Esophagus squamous epithelium (tissue), 5 donors: ENCODE measurements at places on chromosomes 1 and 21.

GRCh38 chr1:234212764-234213657, 160.2 kb upstream of the COA6 start:
- no peak for DNase-seq

DNA sequence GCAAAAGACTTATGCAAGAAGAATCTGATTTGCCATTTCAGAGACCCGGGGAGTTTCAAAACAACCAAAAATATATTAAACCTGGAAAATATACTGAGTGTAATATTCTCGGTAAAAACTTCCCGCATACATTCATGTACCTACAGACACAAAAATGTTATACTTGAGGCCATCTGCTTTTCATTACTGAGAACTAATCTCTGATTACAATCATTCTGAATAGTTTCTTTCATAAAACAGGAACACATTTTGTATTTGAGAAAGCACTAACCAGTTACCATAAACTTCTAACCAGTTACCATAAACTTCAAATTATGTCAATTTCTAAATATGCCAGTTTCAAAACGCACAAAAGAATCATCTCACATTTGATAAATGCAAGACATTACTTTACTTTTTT, 7.8 kb downstream of the ZNHIT6 start:
- no peak for DNase-seq

DNA sequence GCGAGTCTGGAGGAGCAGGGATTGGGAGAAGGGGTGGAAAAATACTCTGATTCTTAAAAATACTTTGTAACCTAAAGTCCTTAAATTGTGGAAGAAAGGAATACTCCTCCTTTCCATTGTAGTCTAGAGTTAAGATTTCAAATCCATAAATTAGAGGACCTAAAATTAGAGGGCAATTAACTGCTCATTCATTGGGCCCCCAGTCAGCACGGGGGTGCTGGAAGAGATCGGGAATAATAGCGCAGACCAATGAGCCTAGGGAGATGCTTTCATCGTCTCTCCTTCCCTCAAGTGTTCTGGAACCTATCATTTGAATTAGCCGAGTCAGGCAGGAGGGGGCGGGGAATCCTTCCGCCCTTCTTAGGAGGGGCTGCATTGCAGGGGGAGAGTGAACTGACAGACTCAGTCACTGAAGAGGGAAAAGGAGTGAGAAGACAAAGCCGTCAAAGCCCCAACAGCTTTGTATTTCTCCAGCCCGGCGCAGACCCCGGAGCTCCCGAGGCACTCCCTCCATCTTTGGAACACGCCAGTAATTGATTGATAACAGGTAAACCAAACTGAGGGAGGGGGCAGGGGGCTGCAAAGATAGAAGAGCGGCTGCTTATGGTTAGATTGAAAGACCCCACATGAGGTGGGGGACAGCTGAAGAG, at the start of gene MLLT11:
Gene MLLT11 (plus strand): TSS at position 391 of the 650 bp plus-strand sequence. CDS start 6,828 bp downstream, outside the sequence.
- no peak for DNase-seq

GRCh38 chr1:7975212-7975865, 13.8 kb downstream of the PARK7 start:
- no peak for DNase-seq

- DNase-seq, result no peak
These were observed 69.0 kb upstream of the KRTAP19-8 start for GRCh38 chr21:31107176-31107785.

DNA sequence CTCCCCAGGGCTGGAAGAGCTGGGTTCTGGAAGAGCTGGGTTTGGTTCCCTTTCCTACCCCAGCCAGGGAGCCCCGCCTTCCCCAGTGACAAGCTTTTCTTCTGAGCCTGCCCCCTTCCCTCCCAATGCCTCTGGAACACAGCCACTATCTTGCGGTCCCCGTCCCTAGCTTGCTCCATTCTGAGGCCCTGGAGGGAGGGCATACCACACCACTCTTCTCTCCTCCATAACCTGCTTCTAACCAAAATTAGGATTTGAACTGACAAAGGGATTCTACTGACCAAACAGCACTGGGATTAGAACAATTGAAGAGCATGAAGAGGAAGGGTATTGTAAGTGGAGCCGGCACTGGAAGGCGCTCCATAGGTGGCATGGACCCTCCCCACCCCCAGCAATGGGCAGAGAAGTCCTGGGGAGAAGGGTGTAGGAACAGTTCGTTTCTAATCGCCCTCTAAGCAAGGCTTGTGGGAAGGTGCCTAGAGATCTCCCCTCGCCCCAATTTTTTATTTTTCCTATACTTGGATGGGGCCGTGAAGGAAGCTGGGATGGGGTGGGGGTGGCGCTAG, 690 bp downstream of the C1orf216 start:
- DNase-seq, result no peak

GRCh38 chr1:226639631-226640061, 91.1 kb downstream of the STUM start:
- no peak for DNase-seq

DNA sequence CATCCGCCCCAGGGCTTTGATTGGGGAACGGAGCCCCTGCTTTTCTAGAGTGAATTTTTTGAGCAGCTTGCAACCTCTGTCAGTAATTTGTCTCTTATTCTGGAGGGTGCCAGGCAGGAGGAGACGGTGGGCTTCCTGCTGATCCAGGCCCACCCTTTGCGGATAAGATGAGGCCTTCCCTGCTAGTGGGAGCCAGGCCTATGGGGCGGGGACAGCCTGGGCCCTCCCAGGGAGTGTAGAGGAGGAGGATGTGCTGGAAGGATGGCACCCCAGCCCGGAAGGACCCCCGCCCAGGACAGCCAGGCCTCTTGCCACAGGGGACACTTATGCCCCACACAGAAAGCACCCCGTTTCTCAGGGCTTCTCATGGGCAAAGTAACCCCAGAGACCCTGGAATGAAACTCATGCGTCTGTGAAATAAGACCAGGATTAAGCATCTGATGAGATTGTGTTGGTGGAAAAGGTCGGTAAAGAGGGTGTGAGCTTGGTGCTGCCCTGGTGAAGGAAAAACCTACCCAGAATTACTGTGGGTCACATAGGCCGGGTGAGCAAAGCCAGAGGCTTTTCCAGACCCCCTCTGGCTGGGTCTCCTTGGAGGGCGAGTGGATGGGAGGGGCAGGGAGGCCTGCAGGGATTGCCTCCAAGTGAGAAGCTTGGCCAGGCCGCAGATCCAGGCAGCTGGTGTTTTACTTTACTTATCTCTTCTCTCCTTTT, 118.7 kb downstream of the SIK1 start:
- no peak for DNase-seq

GRCh38 chr1:185376840-185377635, 60.0 kb upstream of the IVNS1ABP start:
- no peak for DNase-seq
